Mesendoderm (in vitro differentiated cells): ENCODE measurements at places on chromosomes 2 and 18.

GRCh38 chr2:78532762-78533379 lies 492.6 kb upstream of the REG3G start:
- no peaks in the 10 kb centered on the region for H3K36me3 ChIP-seq
- H3K27me3 ChIP-seq, result no peaks in the 10 kb centered on the region
- H3K4me1 ChIP-seq, result no peaks in the 10 kb centered on the region

DNA sequence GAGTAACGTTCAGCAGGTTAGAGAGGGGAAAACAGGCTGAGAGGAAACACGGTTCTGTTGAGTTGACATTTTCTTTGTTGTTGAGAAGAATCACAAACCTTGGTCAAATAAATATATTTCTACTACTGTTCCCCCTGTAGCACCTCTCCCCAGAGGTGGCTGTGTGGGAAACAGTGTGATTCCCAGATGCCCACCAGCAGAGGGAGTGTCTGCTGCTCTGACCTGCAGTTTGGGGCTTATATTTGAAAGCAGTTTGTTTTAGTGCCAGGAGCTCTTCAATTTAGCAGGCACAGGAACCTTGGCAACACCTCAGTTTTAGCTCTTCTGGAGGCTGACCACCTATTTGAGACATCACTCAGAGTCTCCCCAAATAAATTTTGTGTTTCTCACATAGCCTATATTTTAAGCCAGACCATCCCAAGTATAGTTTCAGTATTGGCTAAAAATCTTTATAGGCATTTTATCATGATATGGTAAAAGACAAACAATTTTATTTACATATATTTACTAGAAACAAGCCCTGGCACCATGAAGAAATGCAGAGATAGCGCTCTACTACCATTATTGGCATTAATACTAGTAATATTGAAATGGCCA lies 75.7 kb downstream of the PIK3C3 start:
- no peaks in the 10 kb centered on the region for H3K27me3 ChIP-seq
- H3K36me3 ChIP-seq, result no peaks in the 10 kb centered on the region
- H3K4me3 ChIP-seq, result no peak overlapping the region
- H3K4me1 ChIP-seq, result no peaks in the 10 kb centered on the region
- DNase-seq, result peak; percentile 66

- no peaks in the 10 kb centered on the region for H3K27me3 ChIP-seq
- H3K27ac ChIP-seq, result no peak overlapping the region
- no peak overlapping the region for H3K4me3 ChIP-seq
- H3K36me3 ChIP-seq, result no peaks in the 10 kb centered on the region
- no peaks in the 10 kb centered on the region for H3K4me1 ChIP-seq
Observed at GRCh38 chr2:184628051-184628450, 29.7 kb downstream of the ZNF804A start.

GRCh38 chr2:219016721-219017120 lies 23.5 kb upstream of the CRYBA2 start:
- H3K27me3 ChIP-seq, result no peaks in the 10 kb centered on the region
- H3K4me3 ChIP-seq, result no peak overlapping the region
- DNase-seq, result no peak
- H3K27ac ChIP-seq, result no peak overlapping the region
- H3K4me1 ChIP-seq, result no peaks in the 10 kb centered on the region
- no peaks in the 10 kb centered on the region for H3K36me3 ChIP-seq

DNA sequence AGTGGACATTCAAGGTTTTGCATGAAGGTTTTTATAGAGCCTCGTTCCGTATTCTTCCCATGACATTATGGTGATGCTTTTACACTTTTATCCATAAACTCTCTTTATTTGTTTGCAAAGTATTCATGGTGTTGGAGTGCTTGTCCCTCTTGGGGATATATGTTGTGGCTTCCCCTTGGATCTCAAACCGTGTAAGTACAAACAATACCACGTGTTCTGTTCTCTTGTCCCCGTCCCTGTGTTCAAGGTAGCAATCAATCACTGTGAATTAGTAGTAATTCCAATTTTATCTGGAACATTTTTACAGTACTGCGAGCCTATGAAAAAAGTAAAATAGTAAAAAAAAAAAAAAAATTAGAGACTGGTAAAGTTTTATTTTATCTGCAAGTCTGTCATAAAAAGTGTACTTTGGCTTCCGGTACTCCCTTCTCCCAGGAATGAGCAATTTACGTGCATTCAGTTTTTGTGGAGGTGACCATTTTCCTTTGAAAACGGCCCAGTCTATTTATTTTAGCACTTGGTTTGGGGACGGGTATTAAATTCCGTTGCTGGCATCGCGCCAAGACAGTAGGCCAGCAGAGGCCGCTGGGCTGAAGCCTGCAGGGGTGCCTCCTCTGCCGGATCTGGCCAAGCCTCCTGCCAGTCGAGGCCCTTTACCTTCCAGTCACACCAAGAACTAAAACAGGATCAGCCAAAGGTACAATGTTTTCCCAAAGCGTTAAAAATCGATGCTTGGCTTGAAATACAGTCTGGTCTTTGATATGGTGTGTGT lies 175.7 kb downstream of the SOCS6 start:
- DNase-seq, result peak; percentile 83
- H3K4me1 ChIP-seq, result no peaks in the 10 kb centered on the region
- H3K27ac ChIP-seq, result no peak overlapping the region
- H3K27me3 ChIP-seq, result no peaks in the 10 kb centered on the region
- no peak overlapping the region for H3K4me3 ChIP-seq

GRCh38 chr2:4139731-4140130 lies 436.4 kb downstream of the DCDC2C start:
- H3K27me3 ChIP-seq, result no peaks in the 10 kb centered on the region
- DNase-seq, result no peak
- H3K36me3 ChIP-seq, result no peaks in the 10 kb centered on the region
- H3K27ac ChIP-seq, result no peak overlapping the region
- H3K4me1 ChIP-seq, result no peaks in the 10 kb centered on the region
- H3K4me3 ChIP-seq, result no peak overlapping the region

DNA sequence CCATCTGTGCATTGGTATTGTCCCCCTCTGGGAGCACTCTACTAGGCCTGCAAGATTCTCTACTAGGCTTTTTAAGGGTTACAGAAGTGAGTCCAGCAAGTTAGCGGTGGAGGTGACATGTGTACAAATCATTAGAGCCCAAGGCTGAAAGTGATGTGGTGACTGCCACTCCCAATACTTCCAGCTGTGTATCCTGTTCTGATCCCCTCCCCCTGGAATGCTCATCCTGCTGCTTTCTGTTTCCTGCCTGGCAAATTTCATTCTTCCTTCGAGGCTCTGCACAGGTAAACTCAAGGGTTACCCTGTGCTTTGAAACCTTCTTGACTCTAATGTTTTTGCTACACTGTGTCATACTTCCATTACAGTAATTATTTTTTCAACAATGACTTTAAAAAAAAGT lies 258.5 kb upstream of the REV1 start:
- H3K4me1 ChIP-seq, result peaks cover 6% of the 10 kb centered on the region
- DNase-seq, result peak; percentile 84
- peak overlapping the region; percentile 38 for H3K27ac ChIP-seq
- H3K27me3 ChIP-seq, result no peaks in the 10 kb centered on the region
- no peak overlapping the region for H3K4me3 ChIP-seq
- no peaks in the 10 kb centered on the region for H3K36me3 ChIP-seq

DNA sequence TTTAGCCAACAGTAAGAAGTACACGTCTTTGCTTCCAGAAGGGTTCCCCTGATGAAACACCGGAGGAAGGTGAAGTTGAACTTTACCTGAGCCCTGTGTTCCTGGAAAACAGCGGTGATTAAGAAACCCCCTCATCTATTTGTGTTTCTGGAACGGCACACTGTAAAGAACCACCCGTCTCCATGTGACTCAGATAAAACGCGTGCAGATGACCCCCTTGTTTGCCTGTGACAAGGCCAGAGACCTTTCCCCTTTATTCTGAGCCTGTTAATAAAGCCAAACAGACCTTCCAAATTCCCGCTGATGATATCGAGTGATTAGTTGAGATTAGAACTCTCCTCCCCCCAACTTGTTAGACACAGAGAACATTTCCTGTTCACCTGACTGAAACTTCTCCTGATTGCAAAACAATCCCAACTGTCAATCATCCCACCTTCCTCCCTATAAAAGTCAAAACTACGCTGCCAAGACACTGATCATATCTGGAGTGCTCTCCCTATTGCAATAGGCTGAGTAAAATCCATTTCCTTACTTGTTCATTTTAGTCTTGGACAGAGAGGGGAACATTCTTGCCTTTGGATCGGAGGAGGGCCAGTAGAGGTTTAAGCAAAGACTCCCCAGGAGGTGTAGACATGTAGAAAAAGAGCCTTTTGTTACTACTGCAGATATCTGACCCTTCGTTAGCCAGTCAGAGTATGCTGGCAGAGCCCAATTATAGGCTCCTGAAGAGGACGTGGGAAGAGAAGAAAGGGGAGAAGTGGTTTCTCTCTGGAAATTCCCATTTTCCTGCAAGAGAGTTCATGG lies 914 bp upstream of the IWS1 start:
- H3K36me3 ChIP-seq, result no peaks in the 10 kb centered on the region
- peaks cover 11% of the 10 kb centered on the region for H3K4me1 ChIP-seq
- H3K27me3 ChIP-seq, result no peaks in the 10 kb centered on the region
- peak; percentile 70 for DNase-seq
- H3K4me3 ChIP-seq, result peak overlapping the region; percentile 76

- H3K4me1 ChIP-seq, result no peaks in the 10 kb centered on the region
- H3K4me3 ChIP-seq, result no peak overlapping the region
- H3K36me3 ChIP-seq, result no peaks in the 10 kb centered on the region
- H3K27ac ChIP-seq, result no peak overlapping the region
- DNase-seq, result no peak
- no peaks in the 10 kb centered on the region for H3K27me3 ChIP-seq
Observed at GRCh38 chr2:3637692-3638455, 20.1 kb upstream of the ALLC start.

DNA sequence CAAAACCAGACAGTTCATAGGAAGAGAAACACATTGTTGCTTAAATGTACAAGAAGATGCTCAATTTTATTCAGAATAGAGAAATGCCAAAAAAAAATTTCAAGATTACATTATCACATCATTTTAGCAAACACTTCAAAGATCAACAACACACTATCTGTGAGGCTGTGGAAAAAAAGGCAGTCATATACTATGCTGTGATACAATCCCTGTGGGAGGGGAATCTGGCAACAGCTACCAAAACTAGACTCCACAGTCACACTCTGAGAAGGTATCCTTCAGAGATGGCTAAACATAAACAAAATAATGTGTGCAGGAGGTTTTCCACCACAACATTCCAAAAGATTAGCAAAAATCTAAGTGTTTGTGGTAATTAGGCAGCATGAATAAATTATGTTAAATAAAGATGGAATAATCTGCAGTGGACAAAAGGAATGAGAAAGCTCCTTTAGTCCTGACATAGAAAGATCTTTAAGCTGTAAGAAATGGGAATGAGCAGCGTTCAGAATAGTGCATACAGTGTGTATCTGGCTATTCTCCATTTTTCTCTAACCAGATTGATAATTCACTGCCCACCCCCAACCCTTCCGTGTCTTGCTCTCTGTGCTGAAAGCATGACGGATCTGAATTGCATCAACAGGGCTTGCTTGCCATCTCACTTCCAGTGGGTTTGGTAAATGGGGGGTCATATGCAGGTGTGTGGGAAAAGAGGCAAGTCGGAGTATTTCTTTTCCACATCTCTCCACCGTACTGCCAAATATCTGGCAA lies 329.6 kb downstream of the MBD2 start:
- H3K27ac ChIP-seq, result no peak overlapping the region
- H3K4me3 ChIP-seq, result no peak overlapping the region
- no peaks in the 10 kb centered on the region for H3K27me3 ChIP-seq
- no peak for DNase-seq
- no peaks in the 10 kb centered on the region for H3K4me1 ChIP-seq
- H3K36me3 ChIP-seq, result no peaks in the 10 kb centered on the region

GRCh38 chr2:51612387-51612786 lies 580.5 kb upstream of the NRXN1 start:
- H3K36me3 ChIP-seq, result no peaks in the 10 kb centered on the region
- no peak overlapping the region for H3K4me3 ChIP-seq
- H3K27ac ChIP-seq, result no peak overlapping the region

DNA sequence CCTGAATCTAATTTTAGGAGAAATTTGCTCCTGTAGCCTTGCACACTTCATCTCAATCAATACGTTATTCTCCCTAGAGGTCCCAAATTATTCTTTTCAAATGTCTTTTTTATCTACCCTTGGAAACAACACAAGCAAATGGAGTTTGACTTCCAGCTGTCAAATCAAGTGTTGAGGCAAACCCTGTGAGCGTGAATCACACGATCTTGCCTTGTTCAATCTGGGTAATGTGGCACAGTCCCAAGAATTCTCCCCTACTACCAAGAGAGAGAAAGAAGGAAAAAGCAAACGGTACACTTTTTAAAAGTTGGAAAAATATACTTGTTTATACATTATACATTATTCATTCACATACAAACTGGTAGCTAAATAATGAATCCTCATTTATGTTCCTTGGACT lies 2035.3 kb upstream of the CELF4 start:
- H3K27ac ChIP-seq, result no peak overlapping the region
- H3K27me3 ChIP-seq, result no peaks in the 10 kb centered on the region
- DNase-seq, result peak; percentile 31
- no peaks in the 10 kb centered on the region for H3K36me3 ChIP-seq
- no peaks in the 10 kb centered on the region for H3K4me1 ChIP-seq
- H3K4me3 ChIP-seq, result no peak overlapping the region

GRCh38 chr18:49985236-49985635 lies 171.9 kb upstream of the ACAA2 start:
- peaks cover 4% of the 10 kb centered on the region for H3K4me1 ChIP-seq
- H3K4me3 ChIP-seq, result no peak overlapping the region
- no peaks in the 10 kb centered on the region for H3K27me3 ChIP-seq
- H3K36me3 ChIP-seq, result no peaks in the 10 kb centered on the region
- DNase-seq, result no peak
- no peak overlapping the region for H3K27ac ChIP-seq

- DNase-seq, result no peak
- H3K4me1 ChIP-seq, result no peaks in the 10 kb centered on the region
- H3K27me3 ChIP-seq, result no peaks in the 10 kb centered on the region
- H3K36me3 ChIP-seq, result no peaks in the 10 kb centered on the region
- H3K27ac ChIP-seq, result no peak overlapping the region
- H3K4me3 ChIP-seq, result no peak overlapping the region
Observed at GRCh38 chr18:46243673-46244072, 139.5 kb downstream of the HAUS1 start.

DNA sequence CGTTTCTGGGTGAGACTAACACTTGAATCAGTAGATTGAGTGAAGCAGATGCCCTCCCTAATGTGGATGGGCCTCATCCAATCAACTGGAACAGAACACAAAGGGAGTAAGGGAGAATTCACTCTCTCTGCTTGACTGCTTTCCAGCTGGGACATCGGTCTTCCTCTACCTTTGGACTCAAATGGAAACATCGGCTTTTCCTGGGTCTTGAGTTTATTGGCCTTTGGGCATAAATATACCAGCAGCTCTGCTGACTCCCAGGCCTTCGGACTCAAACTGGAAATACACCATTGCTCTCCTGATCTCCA lies 311.6 kb downstream of the STK39 start:
- H3K4me3 ChIP-seq, result no peak overlapping the region
- H3K4me1 ChIP-seq, result no peaks in the 10 kb centered on the region
- H3K36me3 ChIP-seq, result no peaks in the 10 kb centered on the region
- DNase-seq, result no peak
- H3K27ac ChIP-seq, result no peak overlapping the region

GRCh38 chr2:199439542-199439941 lies 18.2 kb downstream of the SATB2 start:
- no peaks in the 10 kb centered on the region for H3K36me3 ChIP-seq
- H3K27me3 ChIP-seq, result no peaks in the 10 kb centered on the region
- H3K4me1 ChIP-seq, result no peaks in the 10 kb centered on the region
- no peak overlapping the region for H3K4me3 ChIP-seq
- no peak overlapping the region for H3K27ac ChIP-seq
- DNase-seq, result no peak

- H3K36me3 ChIP-seq, result peaks cover 21% of the 10 kb centered on the region
- H3K4me3 ChIP-seq, result no peak overlapping the region
- no peaks in the 10 kb centered on the region for H3K27me3 ChIP-seq
- DNase-seq, result peak; percentile 93
- peaks cover 6% of the 10 kb centered on the region for H3K4me1 ChIP-seq
- H3K27ac ChIP-seq, result no peak overlapping the region
Observed at GRCh38 chr18:49585781-49586663, 24.2 kb downstream of the LIPG start.
